ENCODE measurements at places on chromosomes 1 and 21.

- DNase-seq = no peak
Observed at GRCh38 chr1:45411510-45411899, 71.3 kb upstream of the MUTYH start.

DNA sequence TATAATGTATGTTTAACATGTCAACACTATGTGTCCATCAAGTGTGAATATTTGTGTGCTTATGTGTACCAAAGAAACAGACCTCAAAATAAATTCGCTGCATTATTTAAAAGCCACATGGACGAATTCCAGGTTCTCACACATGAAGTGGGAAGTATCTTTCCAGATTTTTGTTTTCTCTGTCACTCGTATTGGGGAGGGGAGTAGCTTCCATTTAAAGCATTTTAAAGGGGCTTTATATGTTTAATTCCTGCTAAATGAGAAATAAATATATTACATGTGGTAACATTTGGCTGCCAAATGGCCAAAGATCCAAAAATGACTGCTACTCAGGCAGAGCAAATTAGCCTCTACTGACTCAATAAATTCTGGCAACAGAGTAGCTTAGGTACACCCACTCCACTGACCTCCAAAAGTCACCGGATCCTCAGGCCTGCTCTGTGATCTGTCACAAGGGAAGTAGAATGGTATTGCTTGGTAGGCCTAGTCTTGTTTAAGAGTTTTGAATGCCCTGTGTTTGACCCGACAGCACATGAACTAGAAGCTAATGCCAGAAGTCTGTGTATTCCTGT lies 178.1 kb downstream of the ZP4 start:
- no peak for DNase-seq

DNA sequence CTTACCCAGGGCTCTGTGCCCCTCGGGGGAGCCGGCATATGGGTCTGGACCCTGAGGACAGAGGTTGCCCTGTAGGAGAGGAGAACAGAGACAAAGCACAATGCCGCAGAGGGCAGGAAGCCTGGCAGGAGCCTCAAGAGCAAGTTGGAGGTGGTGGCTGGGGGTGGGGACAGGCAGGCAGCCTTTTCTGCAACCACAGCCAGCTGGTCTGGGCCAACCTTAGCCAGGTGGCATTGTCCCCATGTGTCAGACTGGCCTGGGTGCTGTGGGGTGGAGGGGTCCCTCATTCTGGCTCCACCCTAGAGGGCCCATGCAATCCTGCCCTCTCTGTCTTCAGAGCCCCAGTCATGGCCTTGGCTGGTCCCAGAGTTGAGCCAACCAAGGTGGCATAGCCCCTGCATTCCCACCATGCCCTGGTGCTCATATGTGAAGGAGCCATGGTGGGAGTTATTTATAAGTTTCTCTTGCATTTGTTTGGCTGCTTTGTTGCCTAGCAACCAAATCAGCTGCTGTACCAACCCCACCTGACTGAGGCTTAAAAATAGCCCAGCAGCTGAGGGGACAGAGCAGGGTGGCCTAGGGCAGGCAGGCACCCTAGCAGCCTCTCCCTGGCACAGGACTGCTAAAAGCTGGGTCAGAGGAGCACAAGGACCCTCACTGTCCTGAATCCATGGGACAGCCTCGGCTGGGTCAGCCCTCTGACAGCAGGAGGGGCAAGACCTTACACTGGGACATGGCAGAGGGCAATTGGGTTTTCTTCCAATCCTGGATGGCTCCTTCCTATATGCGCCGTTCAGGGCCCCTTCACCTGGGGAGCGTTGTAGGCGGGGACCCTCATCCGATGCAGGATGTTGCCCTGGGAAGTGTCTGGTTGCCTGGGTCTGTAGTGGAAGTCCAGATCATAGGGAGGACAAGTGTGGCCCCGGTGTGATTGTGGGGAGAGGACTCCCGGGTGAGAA lies 19.5 kb downstream of the MAP7D1 start:
- DNase-seq = no peak

DNA sequence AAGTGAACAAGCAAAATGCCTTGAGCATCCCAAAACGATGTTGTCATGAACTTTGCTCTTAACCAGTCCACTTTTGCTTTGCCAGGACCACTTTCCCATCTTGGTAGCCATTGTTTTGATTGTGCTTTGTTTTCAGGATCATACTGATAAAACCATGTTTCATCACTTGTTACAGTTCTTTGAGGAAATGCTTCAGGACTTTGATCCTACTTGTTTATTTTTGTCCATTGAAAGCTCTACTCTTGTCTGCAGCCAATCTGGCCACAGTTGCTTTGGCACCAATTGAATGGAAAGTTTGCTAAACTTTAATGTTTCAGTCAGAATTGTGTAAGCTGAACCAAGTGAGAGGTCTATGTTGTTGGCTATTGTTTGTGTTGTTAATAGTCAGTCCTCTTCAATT lies 12.8 kb downstream of the PLPPR4 start:
- DNase-seq = no peak

DNA sequence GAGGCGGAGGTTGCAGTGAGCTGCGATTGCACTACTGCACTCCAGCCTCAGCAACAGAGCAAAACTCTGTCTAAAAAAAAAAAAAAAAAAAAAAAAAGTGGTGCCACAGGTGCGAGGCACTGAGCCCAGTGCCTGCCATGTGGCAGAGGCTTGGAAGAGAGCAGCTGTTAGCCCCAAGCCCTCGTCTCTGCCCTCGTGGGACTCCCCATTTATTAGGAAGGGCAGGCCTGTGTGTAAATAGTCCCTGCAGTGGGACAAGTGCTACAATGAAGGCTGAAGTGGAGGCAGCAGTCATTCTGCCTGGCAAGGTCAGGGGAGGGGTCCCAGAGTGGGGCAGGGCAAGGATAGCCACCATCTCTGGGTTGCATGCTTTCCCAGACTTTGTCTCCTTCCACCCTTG lies 6.5 kb downstream of the RPS6KA1 start:
- no peak for DNase-seq

Measured in smooth muscle cell of the brain vasculature (primary cell).